Right ventricle myocardium inferior (tissue), 1 donor: ENCODE measurements at places on chromosomes 2 and 18.

DNA sequence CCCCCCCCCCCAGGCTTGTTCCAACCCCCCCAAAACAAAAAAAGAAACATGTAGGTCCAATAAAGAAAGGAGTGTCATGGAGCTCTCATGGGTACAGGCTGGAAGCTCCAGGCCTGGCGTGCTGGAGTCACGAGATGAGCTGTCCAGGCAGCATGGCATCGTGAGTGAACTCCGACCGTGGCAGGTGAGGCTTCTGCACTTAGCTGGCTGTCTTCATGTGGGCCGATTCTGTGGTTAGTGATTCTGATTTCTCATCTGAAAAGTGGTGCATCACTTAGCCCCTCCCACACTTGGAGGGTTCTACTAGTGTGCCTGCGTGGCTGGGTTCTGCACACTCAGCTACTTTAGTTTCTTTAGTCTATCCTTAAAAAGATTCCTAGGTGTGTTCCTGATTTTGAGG, 126.4 kb upstream of the MGAT5 start:
- no peak for DNase-seq

GRCh38 chr2:1492711-1493430, 79.6 kb downstream of the TPO start:
- no peak for DNase-seq

DNA sequence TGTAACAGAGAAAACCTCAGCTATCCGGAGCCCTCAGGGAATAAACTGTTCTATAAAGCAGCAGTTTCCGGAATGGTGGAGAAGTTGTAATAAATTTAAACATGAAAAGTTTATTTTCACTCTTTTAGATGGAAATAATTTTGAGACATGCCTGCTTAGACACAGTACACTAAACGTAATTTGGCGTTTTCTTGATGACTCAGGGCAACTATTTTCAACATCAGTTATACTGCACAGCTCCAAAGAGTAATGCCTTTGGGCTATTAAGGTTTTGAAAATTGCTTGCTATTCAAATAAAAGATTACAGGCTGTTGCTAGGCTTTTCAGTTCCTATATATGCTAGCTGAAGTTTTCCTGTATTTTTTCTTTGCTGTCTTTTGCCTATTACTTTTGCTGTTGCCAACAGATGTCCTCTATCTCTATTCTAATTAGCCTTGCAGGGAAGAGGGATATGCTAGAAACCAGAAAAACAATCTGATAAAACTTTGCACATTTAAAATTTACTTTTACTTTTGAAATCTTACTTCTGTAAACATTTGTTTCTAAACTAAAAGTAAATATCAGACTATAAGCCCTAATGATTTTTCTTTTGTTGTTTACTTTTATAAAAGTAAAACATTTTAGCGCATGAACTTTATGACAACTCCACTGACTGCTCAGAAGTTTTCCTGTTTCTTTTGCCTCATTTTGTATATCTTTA, 113.4 kb upstream of the WDSUB1 start:
- no peak for DNase-seq

GRCh38 chr2:9941196-9941995, 10.1 kb upstream of the GRHL1 start:
- DNase-seq = no peak

DNA sequence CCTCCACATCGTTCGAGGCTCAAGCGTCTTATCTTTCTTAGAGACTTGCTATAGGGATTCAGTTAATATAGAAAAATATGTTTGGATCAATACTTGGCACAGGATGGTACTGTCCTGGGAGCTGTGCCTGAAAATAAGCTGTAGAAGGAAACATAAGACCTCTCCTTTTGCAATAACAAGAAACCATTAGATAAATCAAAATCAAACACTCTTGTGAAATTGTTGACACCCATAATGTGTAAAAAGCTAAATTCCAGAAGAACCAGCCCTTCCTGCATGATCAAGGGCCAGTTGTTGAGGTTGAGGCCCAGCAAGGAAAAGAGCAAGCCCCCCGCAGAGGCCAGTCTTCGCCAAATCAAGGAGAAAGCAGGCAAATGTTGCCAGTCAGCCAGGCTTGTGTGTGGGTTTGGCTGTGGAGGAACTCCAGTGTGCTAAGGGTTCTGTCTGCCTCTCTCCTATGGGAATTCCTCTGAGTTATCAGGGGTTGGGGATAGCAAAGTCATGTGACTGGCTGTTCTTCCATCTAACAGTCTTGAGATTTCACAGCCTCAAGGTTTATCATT, 185.7 kb downstream of the ACKR3 start:
- no peak for DNase-seq

DNA sequence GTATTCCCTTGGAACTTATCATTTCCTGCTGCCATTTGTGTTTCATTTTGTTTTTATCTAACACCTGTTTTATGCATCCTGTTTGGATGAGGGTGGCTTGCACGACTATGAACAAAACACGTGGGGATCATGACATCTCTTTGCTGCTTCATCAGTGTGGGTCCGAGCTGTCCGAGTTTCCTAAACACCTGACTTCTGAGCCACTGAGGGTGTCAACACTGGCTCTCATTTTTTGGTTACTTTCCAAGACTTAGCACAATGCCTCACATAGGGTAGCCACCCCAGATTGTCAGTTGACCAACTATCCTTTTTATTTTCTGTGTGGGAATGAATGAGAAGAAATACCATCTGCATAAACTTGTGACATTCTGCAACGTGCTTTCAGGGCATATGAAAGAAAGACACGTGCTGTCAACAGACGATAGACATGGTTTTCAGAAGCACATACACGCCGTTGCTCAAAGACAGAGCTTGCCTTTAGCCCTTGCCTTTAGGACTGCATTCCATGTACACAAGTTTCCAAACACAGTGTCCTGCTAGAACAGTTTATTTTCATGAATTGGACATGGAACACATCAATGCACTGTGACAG, 166.7 kb downstream of the MYT1L start:
- no peak for DNase-seq

DNA sequence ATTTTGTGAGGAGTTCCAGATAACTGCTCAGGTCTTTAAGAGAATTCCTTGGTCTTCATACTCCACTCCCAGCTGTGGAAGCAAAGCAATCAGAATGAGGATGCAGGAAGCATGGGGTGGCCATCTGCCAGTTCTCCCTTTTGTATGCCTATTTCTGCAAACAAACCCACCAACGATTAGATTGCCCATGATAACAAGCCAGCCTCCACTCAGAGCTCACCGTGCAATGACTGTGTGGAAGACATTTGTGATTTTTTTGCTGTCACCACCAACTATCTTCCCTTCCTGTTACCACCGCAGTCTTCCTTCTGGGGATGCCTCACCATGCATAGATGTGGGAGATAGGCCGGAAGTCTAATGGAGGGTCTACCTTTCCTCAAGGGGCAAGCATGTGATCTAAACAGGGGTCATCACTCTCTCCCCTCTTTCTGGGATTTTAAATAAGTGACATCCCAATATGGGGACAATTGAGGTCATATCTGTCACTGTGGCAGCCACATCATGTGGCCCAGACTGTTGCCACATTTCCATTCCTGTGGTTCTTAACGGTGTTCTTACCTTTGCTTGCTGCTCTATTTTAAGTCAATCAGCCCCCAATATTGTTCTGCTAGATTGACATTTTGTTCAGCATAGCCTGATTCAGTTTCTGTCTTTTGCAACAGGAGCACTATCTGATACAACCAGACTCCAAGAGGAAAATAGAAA, 4.4 kb downstream of the AFF3 start:
- DNase-seq = no peak
